ENCODE measurements at places on chromosomes 1 and 21. TPM values are rescaled to one million over a fixed set of nuclear protein-coding genes. Genes with fewer than 3 reads are reported as not detected.

The TEX35 gene
- not detected for total RNA-seq

DNA sequence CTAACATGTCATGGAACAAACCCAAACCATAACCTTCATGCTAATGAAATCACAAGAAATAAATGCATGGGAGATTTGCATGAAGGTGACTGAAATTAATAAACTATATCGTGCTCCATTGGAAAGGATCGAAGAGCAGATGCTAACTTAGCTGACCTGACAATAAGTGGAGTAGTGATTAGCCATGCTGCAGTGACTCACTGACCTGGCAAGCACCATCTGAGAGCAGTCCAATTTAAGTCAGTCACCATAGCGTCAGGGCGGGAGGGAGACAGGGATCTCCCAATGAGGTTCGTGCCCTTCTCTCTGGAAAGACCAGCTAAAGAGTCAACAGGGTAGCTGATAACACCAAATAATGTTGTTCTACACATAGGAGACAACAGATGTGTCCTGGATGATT, 21.5 kb downstream of the OLIG2 start:
- DNase-seq: no peak

DNA sequence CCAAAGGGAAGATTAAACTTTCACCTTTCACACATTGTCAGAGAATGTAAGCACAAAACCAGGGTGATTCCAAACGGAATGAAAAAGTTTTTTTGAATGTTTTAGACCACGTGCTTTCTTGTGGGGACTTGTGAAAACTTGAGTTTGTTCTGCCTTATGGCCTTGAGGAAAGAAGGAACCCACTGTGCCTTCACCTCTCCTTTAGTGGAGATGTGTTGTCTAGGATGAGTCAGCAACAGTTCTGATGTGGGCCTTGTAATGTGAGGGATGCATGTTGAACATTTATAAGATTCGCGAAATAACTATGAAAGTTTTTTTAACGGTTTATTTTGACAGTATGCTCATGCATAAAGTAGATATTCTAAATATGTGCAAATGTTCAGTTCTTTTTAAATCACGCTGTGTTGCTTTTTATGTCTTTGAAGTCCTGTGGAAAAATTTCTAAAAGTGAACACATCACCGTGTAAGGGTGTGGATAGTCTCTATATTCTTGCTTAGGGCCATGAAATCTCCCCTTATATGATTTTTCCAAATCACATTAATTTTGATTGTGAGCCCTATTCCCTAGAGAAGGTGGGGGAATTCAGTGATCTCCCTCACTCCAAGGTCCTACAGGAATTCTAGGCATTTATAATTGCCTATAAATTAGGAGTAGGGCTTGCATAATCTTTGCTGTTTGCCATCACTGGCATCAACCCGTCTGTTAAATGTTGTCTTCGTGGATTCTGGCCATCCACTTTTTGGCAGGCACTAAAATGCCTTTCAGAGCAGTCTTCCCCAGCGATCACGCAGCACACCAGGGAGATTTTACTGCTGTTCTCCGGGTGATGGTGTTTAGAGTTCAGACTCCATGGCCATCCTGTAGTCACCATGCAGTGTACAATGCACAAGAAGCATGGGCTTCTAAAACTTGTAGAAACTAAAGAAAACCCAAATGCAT, 47.4 kb downstream of the PLA2G4A start:
- DNase-seq: no peak

DNA sequence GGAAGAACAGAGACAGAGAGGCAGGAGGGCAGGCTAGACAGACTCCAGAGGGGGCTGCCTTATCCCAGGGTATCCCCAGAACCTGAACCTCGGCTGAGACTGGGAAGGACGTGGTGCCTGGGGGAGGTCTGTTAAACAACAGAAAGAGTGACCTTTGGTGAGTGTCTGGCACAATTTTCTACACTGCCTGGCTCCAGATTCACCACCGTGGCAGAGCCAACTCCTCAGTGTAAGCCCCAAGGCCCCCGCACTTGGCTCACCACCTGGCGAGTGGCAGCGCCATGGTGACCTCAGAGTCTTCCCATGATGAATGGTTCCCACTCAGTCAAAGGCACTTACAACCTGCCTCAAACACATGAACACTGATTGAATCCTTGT, 6.5 kb downstream of the RD3 start:
- no peak for DNase-seq

DNA sequence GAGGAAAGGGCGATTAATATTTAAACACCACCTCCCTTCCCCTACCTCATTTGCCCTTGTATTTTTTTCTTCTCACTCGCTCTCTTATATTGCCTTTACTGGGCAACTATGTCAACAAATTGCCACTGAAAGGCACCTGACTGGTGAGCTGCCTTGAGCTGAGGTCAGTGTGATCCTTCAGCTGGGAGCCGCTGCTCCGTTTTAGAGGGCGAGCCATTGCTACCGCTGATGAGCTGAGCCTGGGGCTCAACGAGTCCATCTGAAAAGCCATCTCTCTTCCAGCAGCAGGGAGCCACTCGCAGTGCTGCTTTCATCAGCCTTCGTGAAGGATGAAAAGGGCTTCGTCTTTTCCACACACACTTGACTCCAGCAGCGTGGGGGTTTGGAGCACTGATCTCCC, 108.0 kb upstream of the KIF26B start:
- DNase-seq: peak; percentile 51

- DNase-seq: no peak
Measured at GRCh38 chr1:97906567-97907241, 14.1 kb downstream of the DPYD start.

GRCh38 chr1:246139745-246140182, 367.3 kb downstream of the SMYD3 start:
- no peak for DNase-seq

DNA sequence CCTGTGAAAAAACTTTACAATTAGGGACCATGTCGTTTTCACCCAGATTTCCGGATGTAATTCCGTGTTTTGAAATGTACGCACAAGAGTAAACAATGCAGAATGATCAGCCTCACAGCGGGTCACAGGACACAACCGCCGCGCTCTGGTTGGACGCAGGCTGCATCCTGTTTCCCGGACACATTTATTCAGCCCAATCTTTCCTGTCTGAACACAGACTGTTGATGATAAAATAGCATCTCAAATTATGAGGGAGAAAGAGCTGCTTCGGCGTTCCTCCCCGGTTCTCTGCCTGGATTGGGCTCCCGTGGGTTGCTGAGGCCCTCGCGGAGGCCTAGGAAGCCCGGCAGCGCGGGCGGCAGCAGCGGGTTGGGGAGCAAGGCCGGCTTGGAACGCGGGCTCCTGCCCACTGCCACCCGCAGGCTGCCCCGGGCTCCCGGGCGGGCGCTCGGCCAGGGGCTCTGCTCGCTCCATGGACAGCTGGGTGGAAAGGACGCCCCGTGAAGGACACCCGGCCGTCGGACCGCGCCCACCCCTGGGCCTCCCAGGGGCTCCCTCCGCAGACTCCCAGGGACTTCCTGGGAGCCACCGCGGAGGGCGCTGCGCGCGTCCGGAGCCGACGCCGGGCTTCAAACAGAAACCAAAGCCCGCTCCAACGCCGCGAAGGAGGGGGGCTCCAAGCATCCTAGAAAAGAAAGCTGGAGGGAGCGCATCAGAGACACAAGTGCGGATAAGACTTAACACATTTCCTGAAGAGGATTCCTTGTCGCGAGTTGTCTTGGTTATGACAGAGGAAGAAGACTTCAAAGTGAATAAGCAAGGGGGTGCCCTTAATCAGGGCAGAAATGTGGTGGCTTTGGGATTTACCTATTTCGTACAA, 122.3 kb downstream of the ESRRG start:
- peak; percentile 80 for DNase-seq

- DNase-seq: no peak
Measured at GRCh38 chr1:200909071-200909470, 14.4 kb downstream of the INAVA start.

DNA sequence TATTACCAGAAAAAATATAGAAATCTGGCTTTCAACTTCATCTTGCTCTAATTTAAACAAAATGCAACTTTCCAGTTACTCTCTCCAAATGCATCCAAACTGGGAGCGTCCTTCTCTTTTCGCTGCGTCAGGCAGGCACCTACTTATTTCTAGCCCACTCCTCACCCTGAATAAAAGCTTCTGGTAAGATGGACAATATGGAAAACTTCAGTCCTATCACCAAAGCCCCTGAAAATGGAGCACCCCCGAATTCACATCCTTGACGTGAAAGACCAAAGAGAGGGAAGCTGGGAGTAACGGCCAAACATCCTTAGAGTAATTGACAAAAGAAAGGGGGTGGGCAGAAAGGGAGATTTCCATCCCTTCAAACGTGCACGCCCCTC, 5.5 kb upstream of the PROX1 start:
- no peak for DNase-seq
